ENCODE measurements at places on chromosomes 16 and 17.
A peak's percentile ranks its signal among the peaks of the same experiment; 100 is the strongest.

GRCh38 chr17:34930283-34930682, 31.0 kb downstream of the CCT6B start:
- DNase-seq: no peak

GRCh38 chr16:20984019-20984418, 83.4 kb downstream of the LYRM1 start:
- no peak for DNase-seq

DNA sequence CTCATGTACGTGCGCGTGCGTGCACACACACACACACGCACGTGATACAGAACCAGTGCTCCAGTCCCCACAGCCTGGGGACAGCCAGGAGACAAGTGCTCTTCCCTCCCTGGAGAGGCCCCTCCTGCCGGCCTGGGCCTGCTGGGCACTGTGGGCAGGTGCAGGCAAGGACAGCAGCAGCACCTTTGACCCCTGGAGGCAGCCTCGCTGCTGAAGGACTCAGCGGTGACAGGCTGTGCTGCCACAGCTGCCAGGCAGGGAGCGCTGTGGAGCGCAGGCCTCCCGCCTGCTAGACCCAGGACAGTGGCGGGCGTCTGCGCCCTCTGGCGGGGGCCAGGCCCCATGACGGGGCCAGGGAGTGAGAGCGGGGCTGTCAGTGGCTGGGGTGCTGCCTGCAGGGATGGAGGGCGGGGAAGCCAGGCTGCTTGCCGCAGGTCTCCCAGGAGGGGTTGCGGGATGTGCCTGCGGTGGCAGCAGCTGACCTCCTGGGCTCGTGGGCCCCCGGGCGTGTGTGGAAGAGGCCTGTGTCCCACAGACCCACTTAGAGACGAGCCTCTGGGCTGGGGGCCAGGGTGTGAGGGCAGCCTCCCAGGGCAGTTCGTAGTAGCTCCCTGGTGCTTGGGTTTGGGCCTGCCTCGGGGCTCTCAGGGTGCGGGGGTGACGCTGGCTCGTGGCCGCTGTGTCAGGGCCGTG, 63.5 kb upstream of the PVALEF start:
- peak; percentile 81 for DNase-seq

- peak; percentile 53 for DNase-seq
Measured at GRCh38 chr17:44363613-44364159, at the start of gene FAM171A2. Gene FAM171A2 (minus strand): TSS chr17:44363853. CDS start chr17:44363714, 139 bp downstream.

- DNase-seq: no peak
Measured at GRCh38 chr17:49862781-49863331, 15.0 kb upstream of the TAC4 start.

GRCh38 chr17:3890082-3890877, 2.6 kb downstream of the CAMKK1 start:
- no peak for DNase-seq

DNA sequence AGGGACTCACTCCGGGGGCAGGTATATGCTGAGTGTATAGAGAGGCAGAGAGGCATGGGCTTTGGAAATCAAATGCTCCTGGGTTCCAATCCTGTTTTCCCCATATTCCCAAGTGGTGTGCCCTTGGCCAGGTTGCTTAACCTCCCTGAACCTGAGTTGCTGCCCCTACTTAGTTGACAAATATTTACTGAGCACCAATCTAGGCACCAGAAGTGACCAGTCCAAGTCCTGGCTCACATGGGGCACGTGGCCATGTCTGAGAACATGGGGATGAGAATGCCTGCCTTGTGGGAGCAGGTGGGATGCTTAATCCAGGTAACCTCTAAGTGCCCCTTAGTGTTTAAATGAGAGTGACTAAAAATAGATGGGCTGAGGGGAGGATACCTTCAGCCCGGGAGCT, 4.2 kb downstream of the SOCS3 start:
- DNase-seq: no peak

GRCh38 chr17:72427761-72428109, 306.9 kb downstream of the SOX9 start:
- no peak for DNase-seq

GRCh38 chr16:69187446-69188235, 677 bp downstream of the SNTB2 start:
- peak; percentile 43 for DNase-seq

GRCh38 chr17:77429369-77429968, 288.7 kb downstream of the SEC14L1 start:
- DNase-seq: no peak

GRCh38 chr17:49916854-49917515, 52.0 kb upstream of the DLX4 start:
- no peak for DNase-seq

DNA sequence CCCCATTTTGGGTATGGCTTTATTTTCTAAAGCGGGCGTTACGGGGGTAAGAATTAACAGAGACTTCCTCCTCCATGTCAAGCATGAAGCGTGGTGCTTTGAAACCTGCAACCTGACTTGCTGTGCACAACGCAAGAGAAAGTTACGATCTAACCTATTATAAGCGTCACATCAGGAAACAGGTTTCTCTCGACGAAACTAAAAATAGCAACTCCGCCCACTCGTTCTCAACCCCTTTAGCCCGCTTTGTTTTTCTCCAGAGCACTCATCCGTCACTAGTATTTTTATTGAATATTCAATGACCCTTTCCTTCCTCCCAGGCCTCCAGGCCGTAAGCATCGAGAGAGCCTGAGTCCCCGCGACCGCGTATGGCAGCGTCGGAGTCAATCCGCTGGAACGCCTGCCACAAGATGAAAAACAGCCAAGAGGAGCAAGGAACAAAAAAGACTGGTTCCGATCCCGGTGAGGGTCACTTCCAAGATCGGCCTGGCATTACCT, 555 bp downstream of the NUP88 start:
- peak; percentile 41 for DNase-seq

GRCh38 chr16:53043986-53044601, 8.6 kb downstream of the CHD9NB start:
- DNase-seq: no peak

- DNase-seq: no peak
Measured at GRCh38 chr17:19346351-19347255, 15.9 kb downstream of the B9D1 start.

DNA sequence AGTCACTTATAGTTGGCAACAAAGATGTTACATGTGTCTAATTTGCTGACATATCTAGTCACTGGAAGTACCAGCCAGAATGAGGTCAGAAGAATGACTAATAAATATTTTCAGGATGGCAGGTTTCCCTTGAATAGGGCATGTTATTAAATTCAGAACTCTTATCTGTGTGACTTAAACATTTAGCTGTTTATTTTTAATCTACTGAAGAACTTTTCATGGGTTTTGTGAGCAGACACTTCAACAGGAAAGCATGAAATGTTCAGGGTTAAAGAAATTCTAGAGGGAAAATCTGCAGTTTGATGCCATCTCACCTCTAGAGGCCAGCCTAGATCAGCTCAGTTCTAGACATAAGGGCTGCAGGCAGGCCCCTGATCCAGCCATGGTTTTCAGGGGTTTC, 13.2 kb downstream of the JPT2 start:
- DNase-seq: no peak

DNA sequence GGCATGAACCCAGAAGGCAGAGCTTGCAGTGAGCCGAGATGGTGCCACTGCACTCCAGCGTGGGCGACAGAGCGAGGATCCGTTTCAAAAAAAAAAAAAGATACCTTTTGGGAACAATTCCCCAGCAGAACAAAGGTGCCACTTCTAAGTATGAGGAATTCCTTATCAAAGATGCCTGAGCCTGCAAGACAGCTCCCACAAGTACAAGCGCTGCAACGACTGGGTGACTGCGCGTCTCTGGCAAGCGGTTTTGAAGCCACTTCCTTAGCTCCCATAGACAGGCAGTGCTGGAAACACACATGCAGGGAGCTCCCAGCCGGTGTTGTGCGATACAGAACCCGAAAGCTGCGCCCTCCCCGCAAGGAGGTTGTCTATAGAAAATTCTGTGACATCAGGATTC, 60.5 kb downstream of the ADCY9 start:
- no peak for DNase-seq

DNA sequence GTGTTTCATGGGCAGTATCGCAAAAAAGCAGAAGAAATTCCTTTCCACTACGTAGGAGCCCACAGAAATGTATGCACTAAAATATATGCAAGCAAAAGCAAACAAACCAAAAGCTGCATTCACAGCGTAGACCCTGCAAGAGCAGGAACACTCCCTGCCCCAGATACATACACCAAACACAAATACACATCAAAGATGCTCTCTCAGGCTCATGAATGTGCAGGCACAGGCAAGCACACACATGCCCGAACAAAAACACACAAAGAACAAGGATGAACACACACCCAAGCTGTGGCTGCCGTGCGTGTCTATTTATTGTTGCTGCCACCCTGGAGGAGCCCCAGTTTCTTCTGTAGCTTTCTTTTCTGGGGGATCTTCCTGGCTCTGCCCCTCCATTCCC, 1.7 kb downstream of the NUPR1 start:
- DNase-seq: no peak

GRCh38 chr17:14840616-14841231, 424.4 kb downstream of the PMP22 start:
- DNase-seq: no peak

DNA sequence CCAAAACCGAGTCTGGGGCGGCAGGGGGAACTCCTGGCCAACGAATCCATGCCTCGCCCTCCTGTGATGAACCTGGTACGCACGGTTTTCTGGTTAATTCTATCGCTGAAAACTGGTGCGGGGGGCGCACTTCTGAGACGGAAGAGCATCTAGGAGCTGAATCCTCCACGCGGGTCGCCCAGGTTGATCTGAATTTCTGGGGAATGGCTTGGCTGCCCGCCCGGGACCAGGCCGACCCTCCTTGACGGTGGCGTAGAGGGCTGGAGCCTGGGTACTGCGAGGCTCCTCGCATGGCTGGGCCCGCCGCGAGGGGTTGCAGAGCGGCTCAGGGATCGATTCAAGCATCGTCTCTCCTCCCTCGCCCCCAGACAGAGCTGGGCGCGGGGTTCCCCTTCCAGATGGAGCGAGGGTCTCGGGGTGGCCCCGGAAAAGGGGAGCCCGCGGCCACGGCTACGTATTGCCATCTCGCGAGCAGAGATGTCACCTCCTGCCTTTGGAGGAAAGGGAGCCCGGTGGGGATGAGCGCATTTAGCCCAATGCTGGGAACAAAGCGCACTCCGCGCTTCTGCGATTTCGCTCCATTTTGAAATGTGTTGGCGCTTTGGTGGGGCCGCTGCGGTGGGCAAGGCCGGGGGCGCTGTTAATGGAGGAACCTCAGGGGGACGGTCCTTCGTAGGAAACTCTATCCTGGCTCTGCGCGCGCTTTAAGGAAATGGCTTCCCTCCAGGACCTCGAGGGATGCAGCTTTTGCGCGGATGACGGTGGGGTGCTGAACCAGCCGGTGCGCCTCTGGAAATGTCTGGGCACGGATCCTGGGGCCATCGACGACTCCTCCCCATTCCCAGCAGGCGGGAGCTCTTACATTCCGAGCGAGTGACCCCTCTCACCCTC, 2.7 kb downstream of the MAPT start:
- no peak for DNase-seq

DNA sequence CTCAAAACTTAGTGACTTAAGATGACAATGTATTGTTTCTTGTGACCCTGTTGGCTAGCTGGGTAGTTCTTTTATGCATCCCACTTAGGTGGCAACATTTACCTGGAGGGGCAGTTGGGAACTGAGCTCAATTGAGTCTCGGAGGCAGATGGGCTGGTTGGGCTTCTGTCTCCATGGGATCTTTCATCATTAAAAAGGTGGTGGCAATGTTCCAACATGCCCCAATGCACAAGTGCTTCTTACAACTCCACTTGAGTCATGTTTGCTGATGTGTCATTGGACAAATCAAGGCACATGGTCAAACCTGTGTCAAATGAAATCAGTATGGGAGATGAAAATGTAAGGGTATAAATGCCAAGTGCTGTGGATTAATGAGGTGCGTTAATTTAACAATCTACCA, 11.7 kb upstream of the HS3ST3B1 start:
- DNase-seq: no peak

DNA sequence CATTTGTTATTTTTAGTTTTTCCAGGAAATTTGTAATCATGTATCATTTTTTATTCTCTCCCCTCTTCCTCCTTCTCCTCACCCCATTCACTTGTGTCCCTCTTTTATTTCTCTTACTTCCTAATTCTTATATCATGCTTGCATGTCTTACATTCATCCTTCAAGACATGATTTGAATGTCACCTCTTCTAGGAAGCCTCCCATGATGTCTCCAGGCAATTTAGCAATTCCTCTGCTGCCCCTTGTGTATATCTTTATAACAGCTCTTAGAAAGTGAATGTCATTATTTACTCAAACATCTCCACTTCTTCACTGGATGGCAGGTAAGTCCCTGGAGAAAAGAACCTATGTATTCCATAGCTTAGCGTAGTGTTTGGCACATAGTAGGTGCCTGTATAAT, 7.8 kb downstream of the HNF1B start:
- DNase-seq: no peak

GRCh38 chr17:40371261-40371929, 6.9 kb upstream of the GJD3 start:
- DNase-seq: no peak

- no peak for DNase-seq
Measured at GRCh38 chr17:77951123-77951522, 7.4 kb upstream of the TNRC6C start.

GRCh38 chr16:27242868-27243590, 25.5 kb downstream of the NSMCE1 start:
- no peak for DNase-seq

DNA sequence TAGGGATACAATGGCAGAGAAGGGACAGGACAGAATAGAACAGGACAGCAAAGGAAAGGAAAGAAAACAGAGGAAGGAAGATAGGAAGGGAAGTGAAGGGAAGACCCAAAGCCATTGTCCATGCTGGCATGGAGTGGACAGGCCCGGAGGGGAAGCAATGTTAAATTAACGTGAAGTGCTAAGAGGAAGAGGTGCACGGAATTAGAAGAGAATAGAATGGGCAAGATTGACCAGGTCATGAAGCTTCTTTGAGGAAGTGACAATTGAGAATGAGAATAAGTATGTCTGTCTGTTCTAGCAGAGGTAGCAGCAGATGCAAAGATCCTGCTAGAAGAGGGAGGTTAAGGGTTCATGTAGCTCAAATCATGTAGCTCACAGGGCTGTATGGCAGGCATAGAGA, 117.2 kb downstream of the MAF start:
- no peak for DNase-seq

GRCh38 chr16:58306327-58306726, 11.5 kb upstream of the PRSS54 start:
- peak; percentile 14 for DNase-seq

GRCh38 chr16:49964973-49965372, 60.1 kb upstream of the CNEP1R1 start:
- DNase-seq: no peak
